ENCODE measurements at places on chromosomes 6 and 20. TPM values are rescaled to one million over a fixed set of nuclear protein-coding genes. Genes with fewer than 3 reads are reported as not detected.

Gene GRM1
- not detected for total RNA-seq

Gene SLC9A8
- 4.7 TPM for total RNA-seq

Gene SIRPD
- 0.27 TPM for total RNA-seq

Gene KCNK15
- total RNA-seq, result 4.7 TPM

Gene CTCFL
- not detected for total RNA-seq

Gene CDH4
- total RNA-seq, result 0.42 TPM

Gene TBCC
- 32.0 TPM for total RNA-seq

Gene SRC
- total RNA-seq, result 30.6 TPM

Data from gastroesophageal sphincter (tissue), 4 donors.